ENCODE measurements at places on chromosomes 7 and 10. TPM values are rescaled to one million over a fixed set of nuclear protein-coding genes. Genes with fewer than 3 reads are reported as not detected.

Gene PLCE1
- 0.70 TPM for total RNA-seq

Gene HKDC1
- total RNA-seq: 52.3 TPM

Gene ASB15
- total RNA-seq: not detected

Gene CDC14C
- total RNA-seq: not detected

Gene TEX47
- total RNA-seq: not detected

Gene OPN4
- total RNA-seq: 0.17 TPM

Gene CPVL
- total RNA-seq: not detected

Gene MYOF
- 67.0 TPM for total RNA-seq

Gene GPR15LG
- not detected for total RNA-seq

Gene CLCN1
- not detected for total RNA-seq

Gene FOXI2
- not detected for total RNA-seq

Gene TCAF2
- total RNA-seq: 0.78 TPM

Gene PPP1R9A
- total RNA-seq: 10.8 TPM

Gene ARHGAP22
- total RNA-seq: 3.5 TPM

Gene SSC4D
- total RNA-seq: 11.0 TPM

Gene GALNT11
- 56.8 TPM for total RNA-seq

Gene CLEC2L
- total RNA-seq: not detected

Gene CTAGE4
- total RNA-seq: 0.84 TPM

Gene HECTD2
- 0.71 TPM for total RNA-seq

Gene AKR1C8
- not detected for total RNA-seq

Gene PRKG1
- not detected for total RNA-seq
